CD4-positive, alpha-beta T cell treated with Interleukin-17A for 1 hour (primary cell): ENCODE measurements at places on chromosomes 3 and 15.

DNA sequence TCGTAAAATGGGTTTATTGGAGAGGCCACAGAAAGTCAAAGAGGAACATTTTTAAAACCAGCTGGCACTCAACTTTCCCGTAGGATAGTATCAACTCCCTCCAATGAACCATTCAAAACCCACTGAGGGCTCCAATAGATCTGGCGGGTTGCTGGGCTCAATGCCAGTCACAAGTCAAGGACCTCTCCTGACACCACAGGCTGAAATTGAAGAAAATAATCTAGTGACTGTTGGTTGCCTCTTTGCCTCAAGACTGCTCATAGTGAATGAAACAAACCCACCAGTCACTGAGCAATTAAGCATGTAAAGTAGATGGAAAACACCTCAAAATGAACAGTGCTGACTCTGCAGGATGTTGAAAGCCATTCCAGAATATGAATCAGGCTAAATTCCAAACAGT, 500.6 kb upstream of the AGTR1 start:
- no peak for DNase-seq

- DNase-seq: no peak
Measured at GRCh38 chr15:70379134-70379533, 281.4 kb upstream of the TLE3 start.

GRCh38 chr3:126464494-126464893, 11.2 kb downstream of the ZXDC start:
- no peak for DNase-seq

DNA sequence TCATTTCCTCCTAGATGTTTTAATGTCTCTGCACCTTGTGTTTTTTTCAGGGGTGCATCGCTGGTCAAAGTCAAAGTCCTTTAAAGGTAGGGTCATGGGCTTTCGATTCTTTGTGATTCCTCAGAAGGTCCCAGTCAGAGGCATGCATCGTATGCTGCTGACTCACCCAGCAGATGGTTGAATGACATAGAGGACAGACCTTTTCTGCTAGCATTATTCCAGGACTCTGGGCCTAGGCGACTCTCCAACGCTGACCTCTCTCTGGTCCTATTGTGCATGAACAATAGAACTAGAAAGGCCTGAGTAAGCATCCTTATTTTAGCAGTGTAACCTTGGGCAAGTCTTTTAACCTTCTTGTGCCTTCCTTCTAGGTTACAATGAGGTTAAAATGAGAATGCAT, 75.9 kb downstream of the DGKG start:
- DNase-seq: no peak

GRCh38 chr3:45330510-45331295, 57.7 kb upstream of the LARS2 start:
- no peak for DNase-seq

GRCh38 chr3:127455541-127456450, 134.7 kb downstream of the TPRA1 start:
- peak; percentile 33 for DNase-seq

DNA sequence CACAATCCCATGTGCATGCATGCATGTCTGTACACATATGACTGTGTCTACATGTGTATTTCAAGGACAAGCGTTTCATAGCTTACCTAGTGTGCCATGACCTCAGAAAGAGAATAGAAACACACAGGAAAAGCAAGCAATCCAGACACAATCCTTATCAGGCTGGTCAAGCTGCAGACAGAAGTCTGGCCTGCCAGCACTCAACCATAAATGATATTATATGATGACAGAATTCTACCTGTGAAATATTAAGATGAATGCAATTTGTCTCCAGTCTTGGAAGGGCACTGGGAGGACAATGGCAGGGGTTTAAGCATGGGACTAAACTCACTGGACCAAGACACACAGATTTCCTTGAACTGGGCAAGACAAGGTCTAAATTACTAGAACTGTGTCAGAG, 50.9 kb upstream of the ARL6 start:
- DNase-seq: no peak

GRCh38 chr15:91956026-91956723, 102.7 kb downstream of the SLCO3A1 start:
- no peak for DNase-seq
